ENCODE measurements at places on chromosomes 1 and 21. TPM values are rescaled to one million over a fixed set of nuclear protein-coding genes. Genes with fewer than 3 reads are reported as not detected.

DNA sequence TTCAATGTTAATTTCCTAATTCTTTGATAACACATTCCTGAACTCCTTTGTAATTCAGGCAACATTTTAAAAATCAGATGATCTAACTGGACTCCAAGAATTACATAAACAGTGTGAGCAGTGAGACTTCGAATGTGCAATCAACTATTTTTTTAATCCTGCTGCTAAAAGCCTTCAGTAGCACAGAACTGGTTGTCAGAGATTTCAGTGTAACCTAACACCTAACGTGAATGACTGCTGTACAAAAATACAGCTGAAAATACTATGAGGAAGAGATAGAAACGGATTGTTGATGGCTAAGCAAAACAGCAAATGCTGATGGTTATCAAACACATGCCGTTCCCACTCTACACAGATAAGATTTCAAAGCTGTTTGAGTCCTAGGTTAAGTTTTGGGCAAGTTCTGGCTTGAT, 46.1 kb downstream of the APP start:
- no peak for DNase-seq

The VANGL2 gene
- total RNA-seq: 0.36 TPM

- no peak for DNase-seq
Observed at GRCh38 chr21:17416139-17416538, 96.7 kb upstream of the CXADR start.

The AP4B1 gene
- total RNA-seq: 14.8 TPM

GRCh38 chr1:6460301-6461050, 5.5 kb downstream of the TNFRSF25 start:
- DNase-seq: no peak

The KIAA0040 gene
- 172 TPM for total RNA-seq

Measured in omental fat pad (tissue), 4 donors.